ENCODE measurements at places on chromosomes 2 and 18. TPM values are rescaled to one million over a fixed set of nuclear protein-coding genes. Genes with fewer than 3 reads are reported as not detected.

Gene MBOAT2
- polyA plus RNA-seq, result 121 TPM

GRCh38 chr2:12847694-12848575 lies 131.2 kb downstream of the TRIB2 start:
- DNase-seq, result no peak

GRCh38 chr2:241959751-241960269 lies 90.3 kb downstream of the RTP5 start:
- no peak for DNase-seq

DNA sequence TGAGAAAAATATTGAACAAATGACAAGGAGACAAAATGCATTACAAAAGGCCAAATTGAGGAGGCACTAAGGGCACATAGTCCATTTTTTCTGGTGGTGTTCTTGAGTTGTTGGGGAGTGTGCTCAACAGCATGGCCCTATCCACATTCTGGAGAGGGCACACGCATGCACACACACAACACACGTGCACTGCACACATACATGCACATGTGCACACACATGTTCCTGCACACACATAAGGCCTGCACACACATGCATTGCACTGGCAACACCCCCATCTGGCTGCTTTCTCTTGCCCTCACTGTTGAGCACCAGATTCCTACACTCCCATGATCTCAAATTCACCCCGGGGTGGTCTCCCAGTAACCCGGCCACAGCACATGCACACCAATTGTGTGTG lies 659.2 kb upstream of the RAB6C start:
- no peak for DNase-seq

DNA sequence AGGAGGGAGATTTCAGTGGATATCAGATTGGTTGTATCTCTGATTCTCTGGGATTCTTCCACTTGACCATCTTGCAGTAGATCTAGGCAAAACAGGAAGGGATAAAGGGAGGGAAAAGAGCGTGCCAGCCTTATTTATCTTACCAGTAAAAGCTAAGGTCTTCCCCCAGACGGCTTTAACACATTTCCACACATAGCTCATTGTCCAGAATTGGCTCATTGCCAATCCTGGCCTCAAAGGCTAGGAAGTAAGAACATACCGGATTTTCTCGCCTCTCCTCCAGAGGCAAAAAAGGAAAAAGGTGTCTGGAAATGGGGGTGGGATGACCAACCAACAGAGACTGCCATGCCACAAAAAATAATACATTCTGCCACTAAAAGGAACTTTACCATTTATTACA lies 411.6 kb upstream of the NRP2 start:
- DNase-seq, result no peak

DNA sequence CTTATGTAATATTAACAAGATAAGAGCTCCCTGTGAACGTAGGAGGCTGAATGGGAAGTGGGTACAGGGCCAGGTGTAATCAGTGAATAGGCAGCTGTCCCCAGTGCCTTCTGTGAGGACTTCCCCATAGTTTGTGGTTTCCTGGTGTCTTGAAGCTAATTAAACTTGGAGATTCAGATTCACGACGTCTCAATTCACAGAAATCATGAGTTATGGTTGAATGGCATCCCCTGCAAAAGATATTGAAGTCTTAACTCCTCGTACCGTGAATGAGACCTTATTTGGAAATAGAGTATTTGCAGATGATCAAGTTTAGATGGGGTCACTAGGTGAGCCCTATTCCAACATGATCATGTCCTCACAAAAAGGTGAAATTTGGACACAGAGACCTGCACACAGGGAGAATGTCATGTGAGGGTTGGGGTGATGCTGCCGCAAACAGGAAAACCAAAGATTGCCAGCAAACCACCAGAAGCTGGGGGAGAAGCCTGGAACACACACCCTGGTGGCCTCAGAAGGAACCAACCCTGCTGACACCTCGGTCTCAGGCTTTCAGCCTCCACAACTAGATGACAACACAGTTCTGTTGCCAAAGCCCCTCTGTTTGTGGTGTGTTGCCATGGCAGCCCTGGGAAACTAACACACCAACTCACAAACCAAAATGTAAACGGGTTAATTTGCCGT lies 13.2 kb downstream of the ARL4C start:
- DNase-seq, result no peak

DNA sequence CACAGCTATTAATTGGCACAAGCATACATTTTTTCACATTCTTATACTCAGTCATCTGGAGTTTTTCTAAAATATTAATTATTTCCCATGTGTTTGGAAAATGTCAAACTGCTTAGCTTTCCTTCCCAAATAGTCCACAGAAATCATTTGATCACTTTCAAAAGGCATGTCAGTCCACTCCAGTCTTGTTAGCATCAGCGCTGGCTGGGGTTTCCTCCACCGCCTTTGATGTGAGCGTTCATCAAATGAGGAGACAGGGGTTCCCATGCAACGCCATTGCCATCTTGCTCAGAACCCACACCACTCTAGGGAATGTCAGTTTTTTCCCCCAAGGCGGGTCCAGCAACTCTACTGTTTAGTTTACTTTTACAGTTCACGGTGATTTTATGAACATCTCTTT lies 13.1 kb upstream of the RAX start:
- DNase-seq, result no peak

All from keratinocyte (primary cell).